ENCODE measurements at places on chromosomes 1 and 21. TPM values are rescaled to one million over a fixed set of nuclear protein-coding genes. Genes with fewer than 3 reads are reported as not detected.

DNA sequence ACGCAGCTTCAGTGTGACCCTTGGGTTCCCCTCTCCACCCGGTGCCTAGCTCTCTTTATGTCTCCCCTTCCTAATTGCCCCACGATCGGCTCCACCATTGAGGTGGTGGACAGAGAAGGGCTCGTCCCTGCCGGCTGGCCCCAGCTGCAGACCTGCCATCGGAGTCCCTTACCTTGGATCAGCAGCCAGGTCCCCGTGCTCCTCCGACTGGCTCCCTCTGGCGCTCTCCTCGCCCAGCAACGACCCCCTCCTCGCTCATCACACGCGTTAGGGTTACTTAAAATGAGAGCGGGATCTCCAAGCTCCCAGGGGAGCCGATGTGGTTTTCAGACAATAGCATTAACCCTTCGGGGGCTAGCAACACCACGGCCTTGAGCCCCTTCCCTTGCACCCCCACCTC is 8.1 kb upstream of the ETV3L start:
- DNase-seq = no peak

GRCh38 chr1:55547405-55547804 is 332.2 kb upstream of the USP24 start:
- no peak for DNase-seq

- DNase-seq = peak; percentile 64
Observed at GRCh38 chr1:155195201-155196102, 12.2 kb downstream of the THBS3 start.

- DNase-seq = no peak
Observed at GRCh38 chr1:74375376-74375775, 137.0 kb downstream of the LRRC53 start.

GRCh38 chr1:8462371-8462892 is 144.5 kb downstream of the SLC45A1 start:
- no peak for DNase-seq

DNA sequence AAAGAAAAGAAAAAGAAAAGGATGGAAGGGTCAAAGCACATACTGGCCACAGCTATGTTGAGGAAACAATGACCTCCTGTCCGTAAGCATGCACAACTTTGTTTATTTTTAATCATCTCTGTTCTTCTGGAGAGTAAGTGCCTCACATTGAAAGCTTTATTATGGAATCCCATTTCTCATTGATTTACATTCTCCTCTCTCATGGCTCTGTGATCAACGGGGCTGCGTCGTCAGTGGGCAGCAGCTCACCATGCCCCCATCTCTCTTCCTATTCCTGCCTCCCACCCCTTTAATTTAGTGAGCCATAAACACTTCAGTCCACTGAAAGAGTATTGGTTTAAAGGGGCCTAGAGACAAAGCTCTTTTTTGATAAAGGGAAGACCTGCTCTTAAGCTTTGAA is 98.9 kb downstream of the KAZN start:
- DNase-seq = no peak

DNA sequence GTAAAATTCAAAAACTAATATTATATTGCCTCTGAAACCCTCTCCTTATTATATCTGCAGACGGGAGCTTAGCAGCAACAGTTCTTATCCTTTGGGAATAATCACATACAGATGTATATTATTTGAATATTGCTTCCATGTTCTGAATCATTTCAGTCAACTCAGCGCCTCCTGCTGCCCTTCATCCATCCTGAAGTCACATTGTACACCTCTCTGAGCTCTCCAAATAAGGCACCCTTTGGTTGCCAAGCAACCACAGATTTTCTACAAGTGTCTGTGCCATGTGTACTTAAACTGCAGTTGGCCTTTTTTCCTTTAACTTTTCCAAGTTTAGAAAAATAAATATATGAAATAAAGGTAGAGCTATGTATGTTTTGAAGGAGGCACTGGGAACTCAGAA is 384.3 kb downstream of the LRRIQ3 start:
- DNase-seq = no peak

DNA sequence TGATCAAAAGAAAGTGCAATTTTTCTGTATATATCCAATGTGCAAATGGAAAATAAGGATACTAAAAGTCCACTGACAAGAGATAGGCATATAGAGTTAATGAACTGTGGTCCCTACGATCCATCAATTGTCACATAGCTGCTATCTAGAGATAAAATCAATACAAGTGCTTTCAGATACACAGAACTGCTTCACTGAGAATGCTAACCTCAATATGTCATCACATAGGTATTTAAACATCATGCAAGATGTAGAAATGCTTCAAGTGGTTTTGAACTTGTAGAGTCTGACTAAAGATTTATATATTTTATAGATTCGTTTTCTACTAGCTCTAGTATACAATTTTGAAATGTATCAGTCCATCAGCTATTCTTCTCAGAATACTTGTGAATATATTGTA is 1604.7 kb downstream of the PLA2G4A start:
- no peak for DNase-seq

DNA sequence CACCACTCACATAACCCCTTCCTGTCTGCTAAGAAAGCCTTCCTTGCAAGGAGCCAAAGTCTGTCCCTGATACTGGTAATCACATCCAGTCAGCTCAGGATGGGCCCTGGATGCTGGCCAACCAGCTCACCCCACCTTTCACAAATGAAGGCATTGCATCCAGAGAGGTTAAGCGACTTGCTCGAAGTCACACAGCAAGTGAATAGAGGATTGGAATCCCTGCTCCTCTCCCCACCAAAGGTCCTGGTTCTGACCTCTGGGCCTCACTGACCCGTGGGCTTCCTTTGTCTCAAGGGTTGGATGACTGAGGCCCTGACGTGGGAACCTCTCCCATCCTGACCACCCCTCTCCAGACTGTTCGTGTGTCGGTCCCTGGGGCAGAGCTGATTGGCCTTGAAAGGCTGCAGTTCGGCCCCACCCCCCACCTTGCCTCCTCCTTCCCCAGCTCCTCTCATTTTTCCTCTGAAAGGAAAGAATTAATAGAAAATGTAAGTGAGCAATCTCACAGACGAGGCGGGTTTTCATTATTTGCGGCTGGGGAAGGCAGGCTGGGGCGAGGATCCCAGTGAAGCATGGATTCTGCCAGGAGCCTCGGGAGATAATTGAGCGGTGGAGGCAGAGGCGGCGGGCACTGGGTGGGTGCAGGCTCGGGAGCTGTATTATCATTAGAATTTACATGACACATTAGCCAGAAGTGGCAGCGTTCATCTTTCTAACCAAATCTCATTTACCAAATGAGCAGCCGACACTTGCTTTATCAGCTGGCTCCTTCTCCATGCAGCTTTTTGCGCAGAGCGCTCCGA is 101.5 kb upstream of the CSF3R start:
- DNase-seq = no peak

DNA sequence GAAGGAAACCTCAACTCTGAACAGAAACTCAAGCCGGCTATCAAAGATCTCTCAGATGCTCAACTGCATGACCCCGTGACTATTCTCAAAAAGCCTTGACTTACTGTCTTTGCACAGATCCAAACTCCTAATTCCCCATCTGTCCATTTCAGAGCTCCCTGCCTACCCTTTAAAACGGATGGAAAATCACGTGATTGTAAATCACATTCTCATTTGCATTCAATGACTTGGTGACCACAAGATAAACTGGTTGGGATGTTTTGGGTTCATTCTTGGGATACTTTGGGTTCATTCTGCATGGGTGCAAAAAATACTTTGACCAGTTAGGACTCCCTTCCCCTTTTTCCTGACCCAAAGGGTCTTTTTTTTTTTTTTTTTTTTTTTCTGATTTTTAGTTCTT is 41.3 kb upstream of the RUNX1 start:
- DNase-seq = no peak

DNA sequence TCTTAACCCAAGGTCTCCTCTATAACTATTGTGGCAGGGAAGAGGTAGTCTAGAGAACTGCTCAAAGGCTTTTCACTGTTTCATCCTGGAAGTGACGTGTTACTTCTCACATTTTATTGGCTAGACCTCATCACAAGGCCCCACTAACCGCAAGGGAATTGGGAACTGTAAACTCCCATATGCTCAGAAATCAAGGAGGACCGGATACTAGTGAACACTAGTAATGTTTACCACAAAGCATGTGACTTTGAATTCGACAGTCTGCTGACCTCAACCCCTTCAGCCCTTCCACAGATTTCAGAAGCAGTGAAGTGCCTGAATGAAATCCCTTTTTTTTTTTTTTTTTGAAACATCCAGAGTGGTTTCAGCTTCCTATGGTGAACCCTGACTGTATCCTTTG is 3.4 kb upstream of the EEIG2 start:
- DNase-seq = no peak

Gene ENSA
- 164 TPM for total RNA-seq

Gene REN
- not detected for total RNA-seq

Gene EFNA3
- total RNA-seq = 0.69 TPM

Gene TMEM222
- total RNA-seq = 25.4 TPM

Gene PGLYRP4
- not detected for total RNA-seq
